ENCODE measurements at places on chromosomes 7 and 10. TPM values are rescaled to one million over a fixed set of nuclear protein-coding genes. Genes with fewer than 3 reads are reported as not detected.

PIP gene
- total RNA-seq: not detected

EVX1 gene
- not detected for total RNA-seq

PARD3 gene
- total RNA-seq: 62.8 TPM

LIPJ gene
- total RNA-seq: not detected

ERV3-1 gene
- 5.5 TPM for total RNA-seq

MTURN gene
- 2.3 TPM for total RNA-seq

ADAM8 gene
- 1.3 TPM for total RNA-seq

ETV1 gene
- total RNA-seq: 45.6 TPM

CC2D2B gene
- total RNA-seq: 0.35 TPM

PCLO gene
- 1.5 TPM for total RNA-seq

PRSS37 gene
- total RNA-seq: not detected

All from H7 (cell line).